Fibroblast of skin of right quadriceps (primary cell): ENCODE measurements at places on chromosomes 12 and 14.

GRCh38 chr14:28902930-28903329, 136.3 kb downstream of the FOXG1 start:
- no peak for DNase-seq

GRCh38 chr14:64704143-64704742, at the start of gene PLEKHG3:
Gene PLEKHG3 (plus strand): TSS chr14:64704424. CDS start chr14:64727632, 23,208 bp downstream.
- DNase-seq, result peak; percentile 76

DNA sequence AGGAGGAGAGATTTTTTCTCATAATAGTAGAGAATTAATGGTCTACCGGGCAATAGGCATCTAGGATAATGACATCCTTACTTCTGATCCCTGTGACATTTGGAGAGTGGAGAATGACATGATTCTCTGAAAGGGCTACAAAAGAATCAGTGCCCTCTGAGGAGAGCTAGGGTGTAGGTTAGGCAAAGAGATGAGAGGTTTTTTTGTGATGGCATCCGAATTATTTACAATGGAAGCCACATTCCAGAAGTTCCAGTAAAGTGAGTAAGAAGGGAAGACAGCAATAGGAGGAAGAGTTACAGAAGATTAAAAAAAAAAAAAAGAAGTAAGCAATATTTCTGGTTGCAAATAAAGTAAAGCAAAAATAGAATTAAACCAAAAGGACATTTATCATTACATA, 478.0 kb downstream of the RMST start:
- DNase-seq, result peak; percentile 46

GRCh38 chr12:12797794-12798152, 12.3 kb downstream of the APOLD1 start:
- no peak for DNase-seq

- peak; percentile 84 for DNase-seq
Measured at GRCh38 chr12:123571343-123571813, 13.0 kb upstream of the TMED2 start.

GRCh38 chr14:106346084-106346483, 819.7 kb downstream of the TMEM121 start:
- DNase-seq, result no peak

DNA sequence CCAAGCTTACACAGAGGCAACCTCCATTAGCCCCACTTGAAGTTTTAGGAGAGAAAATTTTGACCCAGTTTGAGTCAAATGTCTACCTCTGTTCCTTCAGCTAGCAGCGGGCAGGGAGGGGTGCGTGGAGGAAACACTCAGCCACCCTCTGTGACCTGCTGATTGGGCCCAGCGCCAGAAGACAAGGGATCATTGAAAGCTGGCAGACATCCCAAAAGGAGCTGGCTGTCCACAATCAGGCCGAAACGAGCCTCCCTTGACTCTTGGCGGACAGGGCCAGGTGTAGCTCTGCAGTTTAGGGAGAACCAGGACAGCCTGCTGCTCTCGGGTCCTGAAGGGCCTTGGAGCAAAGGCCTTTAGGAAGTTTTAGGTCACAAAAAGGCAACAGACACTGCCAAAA, 41.3 kb downstream of the CD9 start:
- DNase-seq, result no peak

GRCh38 chr14:61560323-61560722, 135.0 kb upstream of the HIF1A start:
- peak; percentile 64 for DNase-seq

- no peak for DNase-seq
Measured at GRCh38 chr14:93788293-93788542, at the start of gene PRIMA1. Gene PRIMA1 (minus strand): TSS chr14:93788485. CDS start chr14:93787718, 767 bp downstream.

- DNase-seq, result no peak
Measured at GRCh38 chr12:11540615-11541310, 108.7 kb upstream of the ETV6 start.
